ENCODE measurements at places on chromosomes 5 and 9.

DNA sequence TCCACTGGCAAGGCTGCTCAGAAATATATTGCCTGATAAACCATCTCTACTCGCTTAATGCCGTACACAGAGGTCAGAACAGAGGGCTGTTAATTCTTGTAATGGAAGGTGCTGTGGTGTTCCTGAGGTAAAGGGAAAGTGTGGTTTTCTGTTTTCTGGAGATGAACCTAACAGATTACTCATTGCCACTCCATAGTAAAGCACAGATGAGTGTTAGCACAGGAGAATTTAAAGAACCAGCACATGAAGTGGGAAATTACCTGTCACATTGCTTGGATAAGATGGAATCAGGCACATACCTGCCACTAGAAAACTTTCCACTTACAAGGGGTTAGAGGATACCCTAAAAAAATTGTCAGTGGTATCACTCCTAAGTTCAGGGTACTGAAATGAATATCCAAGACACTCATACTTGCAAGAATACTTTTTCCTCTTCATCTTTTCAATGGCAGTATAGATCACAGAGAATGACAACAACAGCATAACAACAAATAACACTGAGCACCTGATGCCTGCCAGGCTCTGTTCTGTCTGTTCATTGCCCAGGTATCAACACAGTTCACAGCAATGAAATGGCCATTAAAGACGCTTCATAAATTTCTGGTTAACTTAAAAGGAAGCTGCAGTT is 152.9 kb upstream of the GNA14 start:
- no peak for DNase-seq

DNA sequence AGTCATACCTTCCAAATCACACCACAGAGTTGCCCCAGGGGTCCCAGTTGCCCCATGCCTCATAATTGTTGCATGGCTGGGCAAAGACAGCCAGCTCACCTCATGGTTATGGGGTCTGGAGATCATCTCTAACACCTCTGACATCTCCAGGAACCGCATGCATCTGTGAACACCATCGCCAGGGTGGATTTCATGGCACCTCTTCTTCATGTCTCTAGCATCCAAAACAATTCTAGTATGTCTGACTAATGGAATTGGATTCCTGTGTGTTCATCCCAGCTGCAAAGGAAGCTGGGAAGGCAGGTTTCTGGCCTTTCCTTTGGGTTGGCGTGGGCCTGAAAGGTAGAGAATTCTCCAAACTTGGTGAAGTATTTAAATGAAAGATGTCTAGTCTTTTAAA is 122.3 kb upstream of the ABCA1 start:
- no peak for DNase-seq

- DNase-seq = no peak
Measured at GRCh38 chr5:77563475-77563874, 71.4 kb upstream of the WDR41 start.

DNA sequence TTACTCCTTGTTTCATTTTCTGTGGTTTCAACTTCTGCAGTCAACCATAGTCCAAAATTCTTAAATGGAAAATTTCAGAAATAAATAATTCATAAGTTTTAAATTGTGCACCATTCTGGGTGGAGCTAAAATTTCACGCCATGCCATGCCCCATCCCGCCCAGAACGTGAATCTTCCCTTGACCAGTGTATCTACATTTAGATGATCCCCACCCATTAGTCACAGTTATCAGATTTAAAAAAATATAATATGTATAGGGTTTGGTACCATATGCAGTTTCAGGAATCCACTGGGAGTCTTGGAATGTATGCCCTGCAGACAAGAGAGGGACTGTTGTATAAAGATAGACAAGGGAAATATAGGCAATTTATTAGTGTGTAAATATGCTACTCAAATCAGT is 759.7 kb upstream of the ZNF608 start:
- DNase-seq = no peak

GRCh38 chr5:155263381-155263780 is 249.8 kb downstream of the KIF4B start:
- no peak for DNase-seq

DNA sequence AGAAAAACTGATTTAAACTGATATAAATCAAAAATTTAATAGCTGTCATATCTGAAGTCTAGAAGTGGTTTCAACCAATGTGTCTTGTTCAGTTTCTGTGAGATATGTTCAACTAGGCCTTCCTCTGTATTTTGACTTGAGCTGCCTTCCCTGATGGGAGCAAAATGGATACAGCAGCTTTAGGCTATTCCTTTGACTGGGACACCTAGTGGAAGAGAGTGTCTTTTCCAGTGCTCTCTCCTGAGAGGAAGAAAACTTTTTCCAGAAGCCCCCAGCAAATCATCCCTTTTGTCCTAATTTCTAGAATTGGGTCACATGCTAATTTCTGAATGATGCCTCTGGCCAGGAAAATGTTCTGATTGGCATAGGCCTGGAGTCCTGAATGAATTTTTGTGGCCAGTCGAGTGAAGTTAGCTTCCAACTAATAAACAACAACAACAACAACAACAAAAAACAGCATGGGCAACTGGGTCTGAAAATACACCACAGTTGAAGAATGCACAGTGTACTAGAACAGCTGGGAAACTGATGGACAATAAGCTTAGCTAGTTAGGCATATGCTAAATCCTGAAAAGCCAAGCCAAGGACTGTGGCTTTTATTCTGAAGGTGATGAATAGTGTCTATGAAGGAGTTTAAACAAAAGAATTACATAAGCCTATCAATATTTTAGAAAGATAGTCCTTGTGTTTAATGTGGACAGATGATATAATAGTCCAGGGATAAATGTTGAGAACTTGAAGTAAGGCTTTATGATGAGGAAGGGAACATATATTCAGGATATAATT is 125.7 kb downstream of the FBN2 start:
- no peak for DNase-seq

DNA sequence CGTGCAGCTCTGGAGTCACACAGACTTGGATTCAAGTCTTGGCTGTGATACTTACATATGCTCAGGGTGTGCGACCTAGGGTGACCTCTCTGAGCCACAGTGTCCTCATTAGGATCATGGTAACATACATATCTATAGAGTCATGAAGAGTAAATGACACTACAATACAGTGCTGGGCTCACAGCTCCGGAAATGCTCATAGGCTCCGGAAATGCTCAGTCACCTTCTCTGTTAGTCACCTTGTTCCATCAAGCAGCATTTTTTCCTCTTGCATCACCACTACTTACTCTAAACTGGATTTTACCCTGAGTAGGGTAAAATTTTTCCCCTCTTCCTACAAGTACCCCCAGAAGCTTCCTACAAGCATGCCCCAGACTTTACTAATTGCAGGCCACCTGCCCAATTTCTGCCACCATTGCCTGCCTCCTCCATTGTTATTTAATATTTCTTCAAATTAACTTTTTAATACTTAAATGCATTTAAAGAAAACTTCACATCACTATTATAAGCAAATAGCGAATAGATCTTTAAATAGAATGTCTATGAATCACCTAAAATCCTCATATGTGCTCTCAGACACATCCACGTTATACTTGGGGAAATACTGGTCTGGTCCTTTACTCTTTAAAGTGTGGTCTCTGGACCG is 147.6 kb upstream of the SPRY4 start:
- DNase-seq = no peak

DNA sequence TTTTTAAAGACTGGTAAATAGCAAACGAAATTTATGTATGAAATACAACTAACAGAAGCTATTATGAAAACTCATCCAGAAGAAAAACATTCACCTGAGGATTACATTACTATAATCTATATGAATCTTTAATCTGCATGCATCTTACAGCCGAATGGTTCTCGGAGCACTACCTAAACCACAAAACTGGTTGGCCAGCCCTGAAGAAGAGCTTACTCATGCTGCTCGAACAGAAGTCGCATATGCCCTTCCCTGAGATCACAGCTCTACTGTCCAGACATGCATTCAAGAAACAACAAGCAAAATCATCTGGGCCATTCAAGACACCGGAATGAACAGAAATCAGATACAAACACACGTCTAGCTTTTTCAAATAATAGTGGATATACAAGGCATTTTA is 931.0 kb upstream of the DMAC1 start:
- no peak for DNase-seq

DNA sequence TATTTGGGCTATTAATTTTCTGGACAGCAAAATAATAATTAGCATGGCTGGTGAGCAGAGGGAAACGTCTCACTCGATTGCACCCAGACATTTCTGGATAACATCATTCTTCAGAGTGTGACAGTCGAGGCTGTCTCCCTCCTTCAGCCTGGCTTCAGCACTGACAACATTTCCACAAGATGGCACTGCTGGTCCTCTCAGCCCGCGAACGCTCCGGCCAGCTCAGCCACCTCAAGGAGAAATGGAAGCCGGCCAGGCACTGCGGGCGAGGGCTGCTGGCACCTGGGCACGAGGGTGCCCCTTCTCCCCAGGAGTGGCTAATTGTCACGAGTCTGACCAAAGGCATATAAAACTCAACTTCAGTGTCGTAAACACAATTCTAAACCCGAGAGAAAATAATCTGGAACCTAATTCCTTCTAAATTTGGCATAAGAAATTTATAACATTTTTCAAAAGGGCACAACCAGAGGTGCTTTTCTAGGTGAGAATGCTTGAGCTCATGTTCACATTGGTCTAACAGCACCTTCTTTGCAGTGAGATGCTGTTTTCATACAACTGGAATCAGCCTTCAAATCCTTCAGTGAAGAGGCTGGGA is 65.9 kb downstream of the DAP start:
- peak; percentile 62 for DNase-seq

DNA sequence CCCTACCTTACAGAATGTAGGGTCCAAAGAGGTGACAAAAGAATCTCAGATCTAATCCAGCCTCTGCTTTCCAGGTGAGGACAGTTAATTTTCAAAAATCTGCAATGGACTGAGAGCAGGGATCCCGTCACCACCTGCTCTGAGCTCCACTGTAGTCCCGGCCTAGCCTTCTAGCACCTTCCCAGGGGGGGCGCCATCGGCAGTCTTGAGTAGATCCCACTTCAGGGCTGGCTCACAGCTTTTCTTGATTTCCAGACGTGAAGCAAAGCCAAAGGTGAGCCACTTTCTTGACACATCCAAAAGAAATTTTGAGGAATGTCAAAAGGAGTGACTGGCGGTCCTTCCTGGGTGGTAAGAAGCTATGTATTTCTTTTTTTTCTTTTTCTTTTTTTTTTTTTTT is 114.1 kb downstream of the SYK start:
- no peak for DNase-seq

DNA sequence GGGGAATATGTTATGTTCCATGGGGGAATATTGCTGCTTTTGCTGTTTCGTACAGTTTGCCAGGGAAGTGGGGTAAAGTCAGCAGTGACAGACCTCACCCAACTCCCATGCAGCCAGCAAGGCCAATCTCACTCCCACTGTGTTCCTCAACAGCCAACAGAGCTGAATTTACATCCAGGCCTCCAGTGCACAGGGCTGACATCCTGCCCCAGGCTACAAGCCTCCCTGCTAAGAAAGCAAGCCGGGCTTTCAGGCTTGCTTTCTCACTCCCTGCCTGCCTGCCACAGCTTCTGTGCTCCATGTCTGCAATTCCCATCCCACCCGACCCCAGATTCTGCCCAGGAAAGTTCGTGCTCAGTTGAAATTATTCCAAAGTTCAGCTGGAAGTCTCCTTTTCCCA is 25.5 kb upstream of the SNCAIP start:
- no peak for DNase-seq

DNA sequence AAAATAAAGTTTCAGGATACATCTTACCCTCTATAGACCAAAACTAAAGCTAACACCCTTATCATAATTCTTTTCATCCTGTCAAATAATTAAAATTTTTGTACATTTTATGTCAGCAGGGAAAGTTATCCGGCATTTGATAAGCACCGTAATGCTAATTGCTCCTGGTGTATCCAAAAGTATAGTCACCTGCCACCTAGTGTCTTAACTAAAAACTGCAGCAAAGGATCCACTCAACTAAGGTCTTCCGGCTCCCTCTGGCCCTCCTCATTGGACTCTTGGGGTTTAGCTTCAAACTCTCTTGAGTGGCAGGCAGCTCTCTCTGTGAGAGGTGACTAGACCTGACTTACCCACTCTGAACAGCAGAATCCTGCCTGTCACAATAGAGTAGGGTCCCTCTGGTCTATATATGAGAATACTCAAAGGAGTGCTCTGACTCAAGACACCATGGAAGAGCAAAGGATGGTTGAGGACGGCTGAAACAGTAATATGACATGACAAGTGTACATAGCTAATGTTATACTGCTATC is 60.4 kb upstream of the CAST start:
- no peak for DNase-seq

- no peak for DNase-seq
Measured at GRCh38 chr5:80229902-80230255, 26.0 kb downstream of the SERINC5 start.

- DNase-seq = peak; percentile 48
Measured at GRCh38 chr5:150021491-150022157, 21.1 kb downstream of the HMGXB3 start.

GRCh38 chr5:163497315-163497714 is 8.1 kb upstream of the MAT2B start:
- no peak for DNase-seq

GRCh38 chr5:9545136-9545991 is 511 bp downstream of the SEMA5A start:
- DNase-seq = peak; percentile 65

- DNase-seq = no peak
Measured at GRCh38 chr9:134410835-134411217, 84.6 kb downstream of the RXRA start.
